ENCODE measurements at places on chromosomes 7 and 10.

- DNase-seq = peak; percentile 34
These were observed at the start of gene GTF2I for GRCh38 chr7:74657692-74658177. Gene GTF2I (plus strand): TSS chr7:74657718. CDS start chr7:74689129, 31,411 bp downstream.

DNA sequence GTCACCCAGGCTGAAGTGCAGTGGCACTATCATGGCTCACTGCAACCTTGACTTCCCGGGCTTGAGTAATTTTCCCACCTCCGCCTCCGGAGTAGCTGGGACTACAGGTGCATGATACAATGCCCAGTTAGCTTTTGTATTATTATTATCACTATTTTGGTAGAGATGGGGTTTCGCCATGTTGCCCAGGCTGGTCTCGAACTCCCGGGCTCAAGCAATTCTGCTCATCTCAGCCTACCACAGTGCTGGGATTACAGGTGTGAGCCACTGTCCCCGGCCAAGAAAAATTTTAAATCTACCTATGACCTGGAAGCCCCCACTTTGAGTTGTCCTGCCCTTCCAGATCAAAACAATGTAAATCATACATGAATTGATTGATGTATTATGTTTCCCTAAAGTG lies 38.8 kb downstream of the CCDC6 start:
- DNase-seq = no peak

DNA sequence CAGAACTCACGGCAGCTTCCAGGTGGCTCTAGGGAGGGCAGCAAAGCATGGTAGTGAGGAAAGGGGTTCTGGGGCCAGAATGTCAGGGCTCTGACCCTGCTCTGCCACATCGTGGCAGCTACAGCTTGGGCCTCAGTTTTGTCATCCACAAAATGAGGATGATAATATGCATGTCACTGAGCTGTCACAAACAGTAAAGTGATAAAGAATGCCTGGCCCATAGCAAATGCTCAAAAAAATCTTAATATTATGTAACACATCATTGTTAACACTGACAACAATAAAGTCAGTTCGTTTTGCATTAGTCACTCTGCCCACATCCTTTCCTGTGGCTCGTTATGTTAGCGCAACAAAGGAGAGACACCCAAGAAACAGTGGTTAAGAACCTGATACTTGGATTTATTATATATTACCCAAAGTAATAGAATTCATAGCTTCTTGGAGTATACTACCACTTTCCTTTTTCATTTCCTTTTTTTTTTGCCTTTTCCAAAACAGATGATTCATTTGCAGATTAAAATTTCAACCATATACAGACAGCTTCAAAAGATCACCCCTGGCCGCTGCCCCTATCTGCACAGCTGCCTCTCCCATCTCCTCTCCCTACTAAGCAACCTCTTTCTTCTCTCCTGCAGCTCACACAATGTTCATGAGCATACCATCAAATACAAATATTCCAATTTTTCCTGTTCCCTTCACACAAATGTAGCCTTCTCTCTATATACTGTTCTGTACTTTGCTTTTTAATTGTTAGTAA lies 45.5 kb upstream of the DDC start:
- DNase-seq = no peak

- DNase-seq = no peak
These were observed 141.5 kb upstream of the DKK1 start for GRCh38 chr10:52172581-52172980.

GRCh38 chr10:20085115-20085514 lies 268.9 kb downstream of the PLXDC2 start:
- no peak for DNase-seq

DNA sequence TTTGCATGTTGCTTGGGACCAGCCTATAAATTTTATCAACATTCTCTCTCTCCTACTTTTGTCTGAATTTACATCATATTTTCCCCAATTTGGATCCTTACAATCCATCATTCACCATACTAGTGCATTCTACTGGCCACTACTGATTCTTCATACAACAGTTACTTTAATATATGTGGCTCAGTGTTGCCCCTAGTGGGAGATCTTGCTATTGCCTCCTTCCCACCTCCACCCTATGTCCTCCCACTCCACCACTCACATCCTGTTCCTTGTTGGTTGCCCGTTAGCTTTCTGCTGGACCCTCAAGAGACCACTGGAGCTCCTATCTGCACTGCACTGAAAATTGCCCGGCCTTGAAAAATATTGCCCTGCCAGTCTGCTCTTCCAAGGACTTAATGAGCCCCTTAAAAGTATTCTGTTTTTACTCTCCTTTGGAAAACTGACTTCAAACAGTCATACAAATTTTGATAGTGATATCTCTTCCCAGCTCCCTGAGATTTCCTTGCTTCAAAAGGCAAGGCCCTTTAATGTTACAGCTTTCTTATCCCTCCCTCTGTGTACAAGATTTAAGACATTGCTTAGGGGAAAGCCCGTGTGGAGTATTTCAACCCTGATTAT lies 243.2 kb upstream of the TMEM229A start:
- peak; percentile 7 for DNase-seq

DNA sequence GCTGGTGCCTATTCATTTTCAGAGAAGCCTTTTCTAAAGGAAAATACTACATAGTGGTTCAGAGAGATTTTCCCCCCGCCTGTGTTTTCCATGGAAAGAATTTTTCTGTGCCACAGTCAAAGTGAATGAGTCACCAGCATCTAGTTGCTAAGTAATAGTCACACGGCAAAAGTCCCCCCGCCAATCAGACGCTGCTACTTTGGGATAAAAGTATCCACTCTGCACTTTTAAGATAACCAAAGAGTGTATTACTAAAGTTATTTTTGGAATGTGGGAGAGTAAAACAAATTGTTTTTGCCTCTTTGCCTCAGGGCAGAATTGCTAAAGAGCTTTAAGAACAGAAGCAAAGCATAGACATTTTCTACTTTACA lies 23.5 kb downstream of the ABLIM1 start:
- DNase-seq = no peak

DNA sequence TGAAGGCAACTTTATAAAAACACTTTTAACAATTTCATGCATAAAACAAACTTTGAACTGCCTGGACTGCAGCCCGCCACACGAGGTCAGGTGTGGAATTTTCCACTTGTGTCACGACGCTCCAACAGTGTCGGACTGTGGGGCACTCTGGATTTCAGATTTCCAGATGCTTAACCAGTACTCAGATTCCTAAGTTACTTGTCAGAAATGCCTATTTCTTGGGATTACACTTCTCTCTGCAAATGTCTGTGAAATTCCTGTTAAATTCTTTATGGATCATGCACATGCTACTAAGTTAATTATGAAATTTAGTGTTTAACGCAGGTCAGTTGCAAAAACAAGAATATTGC lies 473 bp upstream of the GPER1 start:
- no peak for DNase-seq

GRCh38 chr7:20440472-20441105 lies 109.9 kb downstream of the ITGB8 start:
- no peak for DNase-seq

DNA sequence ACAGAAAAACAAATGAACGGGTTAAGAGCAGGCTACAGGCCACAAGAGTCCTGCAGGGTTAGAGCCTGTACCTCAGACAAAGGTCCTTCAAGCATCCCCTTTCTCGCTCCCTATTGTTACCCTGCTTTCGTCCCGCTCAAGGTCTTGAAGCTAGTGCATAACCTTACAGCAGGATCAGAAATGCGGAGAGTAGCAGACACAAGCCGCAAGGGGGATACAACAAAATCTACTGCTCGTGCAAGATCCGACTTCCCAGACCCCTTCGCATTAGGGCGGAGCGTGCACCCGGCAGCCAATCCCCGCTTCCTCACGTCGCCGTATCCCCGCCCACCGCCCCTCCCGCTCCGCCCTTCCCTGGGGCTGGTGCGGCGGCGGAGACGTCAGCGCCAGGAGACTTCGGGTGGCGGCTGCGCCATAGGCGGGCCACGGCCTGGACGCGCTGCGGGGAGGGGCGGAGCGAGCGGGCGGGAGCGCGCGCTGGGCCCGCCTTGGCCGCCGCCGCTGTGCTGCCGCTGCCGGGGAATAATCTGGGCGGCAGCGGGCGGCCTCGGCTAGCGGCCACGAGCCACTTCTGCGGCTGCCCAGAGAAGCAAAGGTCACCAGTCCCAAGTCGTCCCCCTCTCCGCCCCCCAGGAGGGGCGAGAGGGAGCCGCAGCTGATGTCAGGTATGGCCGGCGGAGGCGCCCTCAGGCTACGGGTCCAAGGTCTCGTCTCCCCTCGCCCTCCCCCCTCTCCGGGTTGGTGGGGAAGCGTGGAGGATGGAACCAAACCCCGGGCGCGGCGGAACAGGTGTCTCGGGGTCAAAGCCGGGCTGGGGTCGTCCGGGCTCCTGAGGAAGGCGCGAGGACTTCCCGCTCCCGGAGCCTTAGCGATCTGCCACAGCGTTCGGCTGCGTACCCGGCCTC lies at the start of gene C1GALT1:
C1GALT1 (plus strand) TSS at position 389 of the 905 bp plus-strand sequence. CDS start 51,776 bp downstream, outside the sequence.
- peak; percentile 95 for DNase-seq

- DNase-seq = no peak
These were observed 66.8 kb downstream of the LRMDA start for GRCh38 chr10:75497997-75498883.

- no peak for DNase-seq
These were observed 59.8 kb upstream of the OPN4 start for GRCh38 chr10:86594535-86594934.

GRCh38 chr10:96352582-96352981 lies 6.2 kb downstream of the OPALIN start:
- no peak for DNase-seq

DNA sequence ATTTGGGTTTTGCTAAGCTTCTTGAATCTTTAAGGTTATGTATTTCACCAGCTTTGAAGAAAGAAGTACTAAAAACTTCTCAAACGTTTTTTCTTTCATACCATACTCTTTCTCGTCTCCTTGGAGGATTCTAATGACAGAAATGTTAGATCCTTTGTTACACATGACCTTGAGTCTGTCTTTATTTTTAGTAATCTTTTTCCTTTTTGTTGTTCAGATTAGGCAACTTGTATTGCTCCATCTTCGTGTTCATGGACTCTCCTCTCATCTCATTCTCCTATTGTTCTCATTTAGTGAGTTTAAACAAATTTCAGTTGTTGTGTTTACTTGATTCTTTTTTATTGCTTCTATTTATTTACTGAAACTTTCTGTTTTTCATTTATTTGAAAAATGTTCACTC lies 73.7 kb downstream of the WDFY4 start:
- DNase-seq = no peak

GRCh38 chr10:110802551-110803238 lies 69.0 kb upstream of the PDCD4 start:
- DNase-seq = peak; percentile 82

GRCh38 chr10:110076559-110077318 lies 69.0 kb downstream of the ADD3 start:
- no peak for DNase-seq

DNA sequence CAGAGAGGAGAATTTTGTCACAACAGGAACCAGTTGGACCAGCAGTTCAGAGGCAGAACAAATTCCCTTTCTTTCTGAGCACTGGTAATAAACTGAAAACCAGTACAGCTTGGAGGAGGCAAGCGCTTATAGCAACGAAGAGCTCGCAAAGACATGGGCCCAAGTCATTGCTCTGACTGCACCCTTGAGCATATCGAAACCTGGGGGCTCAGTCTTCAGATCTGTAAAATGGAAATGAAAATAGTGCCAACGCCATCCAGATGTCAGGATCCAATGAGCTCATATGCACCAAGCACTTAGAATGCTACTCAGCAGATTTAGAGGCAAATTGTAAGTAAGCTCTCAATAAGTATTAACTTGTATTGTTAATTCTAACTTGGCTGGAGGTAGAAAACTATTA lies 14.4 kb upstream of the CALU start:
- no peak for DNase-seq

DNA sequence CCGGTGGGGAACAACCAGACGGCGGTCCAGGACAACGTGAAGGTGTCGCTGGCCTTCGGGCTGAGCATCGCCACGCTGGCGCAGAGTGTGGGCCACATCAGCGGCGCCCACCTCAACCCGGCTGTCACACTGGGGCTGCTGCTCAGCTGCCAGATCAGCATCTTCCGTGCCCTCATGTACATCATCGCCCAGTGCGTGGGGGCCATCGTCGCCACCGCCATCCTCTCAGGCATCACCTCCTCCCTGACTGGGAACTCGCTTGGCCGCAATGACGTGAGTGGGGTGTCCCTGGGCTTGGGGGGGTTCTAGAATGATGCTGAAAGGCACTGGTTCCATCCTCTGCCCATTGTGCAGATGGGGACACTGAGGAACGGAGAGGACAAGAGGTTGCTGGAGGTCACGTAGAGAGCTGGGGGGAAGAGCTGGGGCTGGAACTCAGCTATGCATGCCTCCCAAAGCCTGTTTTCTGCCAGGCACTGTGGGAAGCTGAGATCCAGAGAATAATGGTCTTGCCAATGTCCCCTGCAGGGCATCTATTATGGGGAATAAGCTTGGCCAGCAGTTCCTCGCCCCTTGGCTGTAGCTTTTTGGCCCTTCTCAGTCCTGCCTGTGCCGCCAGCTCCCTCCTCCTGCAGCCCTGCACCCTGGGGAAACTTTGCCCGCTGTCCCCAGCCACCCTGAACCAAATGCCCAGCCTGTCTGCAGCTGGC lies 523 bp downstream of the AQP1 start:
- DNase-seq = no peak

GRCh38 chr10:116104210-116104932 lies 168.6 kb downstream of the GFRA1 start:
- no peak for DNase-seq

DNA sequence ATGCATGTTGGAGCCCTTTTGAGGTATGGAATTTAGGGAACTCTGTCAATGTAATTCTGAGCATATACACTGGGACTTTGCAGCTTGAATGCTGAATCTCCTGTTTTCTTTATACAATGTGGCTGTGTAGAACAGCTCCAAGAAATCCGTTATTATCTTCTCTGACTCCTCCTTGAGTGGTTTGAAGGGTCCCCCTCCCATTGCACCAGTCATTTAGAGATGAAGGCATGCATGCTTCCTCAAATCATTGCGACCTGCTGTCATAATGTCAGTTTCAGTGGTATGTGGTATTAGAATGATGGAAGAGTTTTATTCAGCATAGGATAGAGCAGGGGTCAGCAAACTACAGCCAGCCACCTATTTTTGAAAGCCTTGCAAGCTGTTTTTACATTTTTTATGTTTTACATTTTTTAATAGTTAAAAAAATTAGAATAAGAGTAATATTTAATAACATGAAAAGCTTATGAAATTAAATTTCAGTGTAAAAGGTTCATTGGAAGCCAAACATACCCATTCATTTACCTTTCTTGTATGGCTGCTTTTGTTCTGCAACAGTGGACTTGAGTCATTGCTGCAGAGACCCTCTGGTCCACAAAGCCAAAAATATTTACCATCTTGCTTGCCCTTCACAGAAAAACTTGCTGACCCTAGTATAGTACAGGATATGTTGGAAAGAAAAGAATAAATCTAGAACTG lies 8.1 kb downstream of the STK17A start:
- DNase-seq = no peak

DNA sequence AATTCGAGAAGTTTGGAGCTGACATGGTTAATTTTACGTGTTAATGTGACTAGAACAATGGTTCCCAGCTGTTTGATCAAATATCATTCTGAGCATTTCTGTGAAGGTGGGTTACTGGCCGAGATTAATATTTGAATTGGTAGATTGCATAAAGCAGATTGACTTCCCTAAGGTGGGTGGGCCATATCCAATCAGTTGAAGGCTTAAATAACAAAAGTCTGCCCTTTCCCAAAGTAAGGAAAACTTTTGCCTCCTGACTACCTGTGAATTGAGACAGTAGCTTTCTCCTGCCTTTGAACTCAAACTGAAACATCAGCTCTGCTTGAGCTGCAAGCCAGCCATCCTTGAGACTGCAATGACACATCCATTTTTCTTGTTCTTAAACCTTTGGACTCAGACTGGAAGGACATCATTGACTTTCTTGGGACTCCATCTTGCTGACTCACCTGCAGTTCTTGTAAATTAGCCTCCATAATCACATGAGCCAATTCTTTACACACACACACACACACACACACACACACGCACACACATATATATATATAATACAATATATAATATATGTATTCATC lies 63.1 kb upstream of the LRRTM3 start:
- no peak for DNase-seq

Measured in NCI-H1436 (cell line).